Effector memory CD4-positive, alpha-beta T cell (primary cell): ENCODE measurements at places on chromosomes 2 and 18.

DNA sequence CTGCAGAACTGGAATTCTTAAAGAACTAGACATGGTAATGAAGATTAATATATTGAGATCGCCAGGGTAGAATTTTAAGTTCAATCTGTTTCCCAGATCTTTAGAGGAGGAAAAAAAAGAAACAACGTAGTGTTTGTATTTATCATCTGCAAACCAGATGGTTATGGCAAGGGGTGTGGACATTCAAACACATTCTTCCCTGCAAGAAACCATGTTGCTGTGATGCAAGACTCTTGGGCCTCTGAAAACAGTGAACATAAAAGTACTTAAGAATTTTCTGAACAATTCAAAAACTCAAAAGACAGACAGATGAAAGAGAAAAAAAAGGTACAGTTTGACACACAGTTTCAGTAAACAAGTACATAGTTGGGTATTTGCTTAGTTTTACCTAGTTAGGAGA is 35.6 kb downstream of the COL5A2 start:
- no peak for DNase-seq

DNA sequence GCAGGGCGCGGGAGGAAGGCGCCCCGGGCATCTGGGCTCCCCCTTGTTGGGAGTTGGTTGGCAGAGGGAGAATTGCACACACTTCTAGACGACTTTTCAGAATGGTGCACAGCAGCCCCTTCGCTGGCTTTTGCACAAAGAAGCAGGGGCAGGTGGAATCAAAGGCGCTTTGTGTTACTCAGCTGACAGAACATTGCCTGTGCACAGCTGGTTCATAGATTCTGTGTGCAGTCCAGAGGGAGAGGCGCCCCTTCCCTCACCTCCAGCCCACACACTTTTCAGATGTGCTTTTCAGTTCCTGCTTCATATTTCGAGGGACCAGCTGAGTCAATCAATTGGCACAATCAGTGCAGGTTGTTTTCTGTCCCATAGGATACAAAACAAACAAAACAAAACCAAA is 348.4 kb upstream of the RAB12 start:
- no peak for DNase-seq

DNA sequence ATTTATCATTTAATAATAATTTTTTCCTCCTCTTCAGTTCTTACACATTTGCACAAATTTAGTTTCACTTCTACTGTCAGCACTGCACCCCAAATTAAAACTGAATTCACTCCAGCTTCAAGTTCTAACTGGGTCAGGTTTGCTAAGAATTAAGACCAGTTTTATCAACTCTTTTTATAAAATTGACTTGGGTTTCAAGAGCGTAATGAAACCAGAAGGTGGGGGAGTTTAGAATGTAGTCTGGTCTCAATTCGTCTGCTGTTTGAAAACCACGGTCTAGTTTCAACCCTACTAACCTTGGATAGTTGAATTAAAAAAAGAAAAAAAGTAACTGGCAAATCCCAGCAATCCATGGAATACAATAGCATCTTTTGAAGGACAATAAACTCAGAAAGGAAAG is 14.3 kb upstream of the CTLA4 start:
- DNase-seq, result no peak

DNA sequence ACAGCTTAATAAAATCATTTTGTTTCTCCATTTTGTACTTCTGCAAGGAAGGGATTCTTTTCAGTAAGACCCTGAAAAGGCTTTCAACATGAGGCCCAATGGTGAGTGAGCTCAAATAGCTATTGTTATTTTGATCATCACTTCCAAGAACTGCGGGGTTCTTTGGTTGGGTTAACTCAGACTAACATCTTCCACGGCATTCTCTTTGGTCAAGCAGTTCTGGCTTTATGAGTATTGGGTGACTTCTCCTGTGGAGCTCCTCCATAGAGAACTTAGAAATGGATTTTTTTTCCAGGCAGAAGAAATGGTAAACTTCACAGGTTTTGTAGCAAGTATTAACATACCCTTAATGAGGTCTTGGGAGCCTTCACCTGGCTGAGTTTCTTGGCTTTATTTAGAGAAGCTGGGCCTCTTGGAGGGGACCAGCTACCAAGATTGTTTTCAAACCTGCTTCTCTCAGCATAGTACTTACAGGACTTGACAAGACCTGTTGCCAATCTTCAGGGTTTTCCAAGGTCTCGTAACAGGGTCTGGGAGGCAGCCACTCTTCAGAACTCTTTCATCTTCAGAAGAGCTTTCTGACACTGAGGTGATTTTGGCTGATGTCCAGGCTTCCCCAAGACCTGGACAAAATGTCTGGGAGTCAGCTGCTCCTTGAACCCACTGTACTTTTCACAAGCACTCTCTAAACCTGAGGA is 353.2 kb upstream of the ETAA1 start:
- no peak for DNase-seq

- no peak for DNase-seq
Observed at GRCh38 chr18:73381016-73381698, 513.4 kb upstream of the NETO1 start.

GRCh38 chr18:13032173-13032572 is 41.0 kb downstream of the CEP192 start:
- DNase-seq, result no peak

GRCh38 chr2:38290332-38290731 is 86.7 kb downstream of the ATL2 start:
- no peak for DNase-seq

DNA sequence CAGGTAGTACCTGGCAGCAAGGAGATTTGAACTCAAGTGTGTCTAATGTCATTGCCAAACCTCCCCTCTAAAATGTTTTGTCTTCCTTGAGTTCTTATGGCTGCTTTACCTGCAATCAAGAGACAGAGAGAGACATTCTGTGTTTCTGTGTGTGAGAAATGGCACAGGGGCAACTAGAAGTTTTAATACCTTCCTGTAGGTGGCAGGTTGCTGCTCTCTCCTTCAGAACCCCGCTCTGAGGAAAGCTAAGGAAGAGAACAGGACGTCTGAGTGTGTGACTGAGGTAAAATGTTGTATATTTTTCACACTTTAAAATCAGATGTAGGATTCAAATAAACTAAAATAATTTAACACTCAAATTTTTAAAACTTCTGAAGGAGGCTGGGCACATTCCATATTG is 19.2 kb downstream of the DTNA start:
- DNase-seq, result no peak

GRCh38 chr2:9144617-9145016 is 62.0 kb upstream of the ASAP2 start:
- no peak for DNase-seq

- no peak for DNase-seq
Observed at GRCh38 chr2:60498127-60498815, 55.2 kb downstream of the BCL11A start.

DNA sequence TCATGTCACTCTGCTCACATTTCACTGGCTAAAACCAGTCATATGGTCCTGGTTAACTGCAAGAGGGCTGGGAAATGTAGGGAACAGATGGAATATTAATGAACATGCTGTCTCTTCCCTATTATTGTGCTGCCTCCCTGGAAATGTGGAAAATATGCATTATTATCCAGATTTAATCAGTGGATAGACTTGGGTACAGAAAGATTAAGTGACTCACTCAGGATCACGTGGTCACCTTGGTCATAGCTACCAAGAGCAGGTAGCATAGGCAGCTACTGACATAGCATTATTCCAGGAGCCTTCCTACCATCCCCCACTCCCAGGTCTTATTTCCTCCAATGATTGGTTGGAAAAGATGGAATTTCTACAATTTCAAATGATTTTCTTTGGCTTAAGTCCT is 141.1 kb downstream of the HRH4 start:
- DNase-seq, result no peak

DNA sequence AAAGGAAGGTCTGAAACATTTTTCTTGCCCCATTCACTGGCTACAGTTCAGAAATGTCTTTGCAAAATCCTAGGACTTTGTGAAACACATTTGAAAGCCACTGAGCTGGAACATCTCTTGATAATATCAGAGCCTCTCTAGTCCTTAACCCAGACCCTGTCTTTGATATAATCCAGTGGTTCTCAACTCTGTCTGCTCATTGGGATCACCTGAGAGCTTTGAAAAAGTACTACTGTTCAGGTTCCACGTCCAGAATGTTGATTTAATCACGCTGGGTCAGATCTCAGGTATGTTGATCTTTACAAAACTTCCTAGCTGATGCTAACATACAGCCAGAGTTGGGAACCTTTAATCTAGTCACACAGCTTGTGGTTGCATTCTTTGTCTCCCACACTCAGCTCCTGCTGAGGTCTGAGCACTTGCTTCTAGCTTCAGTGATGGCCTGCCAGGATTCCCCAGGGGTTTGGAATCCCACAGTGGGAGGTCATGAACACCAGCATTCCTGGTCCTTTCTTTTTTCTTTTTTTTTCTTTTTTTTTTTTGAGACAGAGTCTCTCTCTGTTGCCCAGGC is 262.7 kb downstream of the SETBP1 start:
- DNase-seq, result no peak

- no peak for DNase-seq
Observed at GRCh38 chr2:121818546-121818945, 63.1 kb downstream of the TSN start.

- no peak for DNase-seq
Observed at GRCh38 chr2:17543848-17544247, 3.4 kb downstream of the VSNL1 start.

- DNase-seq, result no peak
Observed at GRCh38 chr2:37541516-37541915, 129.9 kb downstream of the CDC42EP3 start.

DNA sequence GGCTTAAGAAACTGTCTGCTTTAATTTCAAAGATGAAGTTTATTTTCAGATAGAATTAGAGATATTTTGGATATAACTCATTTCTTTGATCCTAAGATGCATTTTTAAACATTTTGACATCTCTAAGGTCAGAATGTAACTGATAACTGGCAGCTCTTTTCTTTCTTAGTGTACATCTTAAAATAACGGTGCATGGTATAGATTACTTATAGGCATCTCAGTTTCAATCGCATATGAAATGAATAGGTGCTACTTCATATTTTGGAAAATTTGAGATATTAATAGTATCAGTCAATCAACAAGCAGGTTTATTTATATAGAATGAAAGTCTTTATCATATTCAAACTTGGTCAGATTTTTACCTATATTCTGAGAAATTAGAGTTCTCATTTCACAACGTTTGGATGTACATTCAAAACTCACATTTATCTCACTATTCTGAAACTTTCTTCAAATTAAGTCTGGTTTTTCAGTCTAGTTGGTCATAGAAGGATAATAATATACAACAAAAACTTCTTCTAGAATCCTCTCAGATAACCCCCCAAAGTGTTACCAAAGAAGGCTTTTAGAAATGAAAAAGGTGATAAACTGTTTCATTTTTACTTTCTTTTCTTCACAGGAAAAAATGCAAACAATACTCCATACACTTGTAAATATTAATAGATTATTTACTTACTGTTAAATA is 122.8 kb upstream of the WDSUB1 start:
- no peak for DNase-seq

DNA sequence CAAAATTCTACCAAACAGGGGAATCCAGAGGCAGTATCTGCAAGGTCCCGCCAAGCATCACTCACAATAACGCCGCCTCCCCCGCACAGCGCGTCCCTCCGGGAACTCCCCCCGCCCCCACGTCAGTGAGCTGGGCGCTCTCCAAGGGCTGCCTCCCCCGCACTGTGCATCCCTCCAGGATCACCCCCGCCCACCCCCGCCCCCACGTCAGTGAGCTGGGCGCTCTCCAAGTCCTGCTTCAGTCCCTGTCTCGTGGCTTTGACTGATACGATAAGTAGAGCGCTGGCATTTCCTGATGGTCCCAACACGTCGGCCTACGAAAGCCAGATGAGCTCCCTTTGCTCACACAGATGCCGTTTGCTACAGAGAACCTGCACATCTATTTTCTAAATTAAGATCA is 130.7 kb upstream of the TPO start:
- no peak for DNase-seq

DNA sequence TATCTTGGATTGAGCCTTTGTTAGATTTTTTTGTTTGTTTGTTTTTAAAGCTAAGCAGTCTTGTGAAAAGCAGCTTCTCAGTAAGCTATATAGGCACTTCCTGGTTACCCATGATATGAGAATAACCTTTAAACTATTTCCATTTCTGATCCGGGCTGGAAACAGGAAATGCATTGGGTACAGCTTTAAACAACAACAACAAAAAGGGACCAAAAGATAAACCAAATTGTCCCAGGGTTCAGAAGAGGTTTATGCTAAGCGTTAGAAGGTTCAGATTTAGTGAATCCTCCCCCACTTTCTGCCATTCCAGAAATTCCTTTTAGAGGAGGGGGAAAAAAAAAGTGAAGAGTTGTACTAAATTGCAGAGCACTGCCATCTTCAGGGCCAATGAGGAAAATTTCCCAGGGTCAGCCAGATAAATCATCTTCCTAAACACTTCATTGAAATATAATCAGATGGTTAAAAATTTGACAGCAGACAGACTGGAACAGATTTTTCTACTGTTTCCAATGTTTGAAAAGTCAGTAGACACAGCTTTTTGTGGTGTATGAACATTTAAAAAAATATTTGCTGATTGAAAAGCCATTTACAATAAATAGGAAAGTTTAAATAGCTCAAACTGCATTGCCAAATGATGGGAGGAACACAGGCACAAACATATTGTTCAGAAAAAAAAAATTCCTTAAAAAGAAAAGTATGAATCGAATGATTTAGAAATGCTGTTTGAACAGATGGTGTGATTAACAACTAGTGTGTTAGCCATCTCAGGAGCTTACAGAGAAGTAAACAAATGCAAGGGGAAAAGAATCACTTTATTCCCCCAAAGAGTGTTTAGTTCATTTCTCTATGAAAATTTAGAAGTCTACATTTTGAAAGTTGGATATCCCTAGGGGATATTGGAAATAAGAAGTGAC is 189.9 kb upstream of the TANK start:
- DNase-seq, result no peak

DNA sequence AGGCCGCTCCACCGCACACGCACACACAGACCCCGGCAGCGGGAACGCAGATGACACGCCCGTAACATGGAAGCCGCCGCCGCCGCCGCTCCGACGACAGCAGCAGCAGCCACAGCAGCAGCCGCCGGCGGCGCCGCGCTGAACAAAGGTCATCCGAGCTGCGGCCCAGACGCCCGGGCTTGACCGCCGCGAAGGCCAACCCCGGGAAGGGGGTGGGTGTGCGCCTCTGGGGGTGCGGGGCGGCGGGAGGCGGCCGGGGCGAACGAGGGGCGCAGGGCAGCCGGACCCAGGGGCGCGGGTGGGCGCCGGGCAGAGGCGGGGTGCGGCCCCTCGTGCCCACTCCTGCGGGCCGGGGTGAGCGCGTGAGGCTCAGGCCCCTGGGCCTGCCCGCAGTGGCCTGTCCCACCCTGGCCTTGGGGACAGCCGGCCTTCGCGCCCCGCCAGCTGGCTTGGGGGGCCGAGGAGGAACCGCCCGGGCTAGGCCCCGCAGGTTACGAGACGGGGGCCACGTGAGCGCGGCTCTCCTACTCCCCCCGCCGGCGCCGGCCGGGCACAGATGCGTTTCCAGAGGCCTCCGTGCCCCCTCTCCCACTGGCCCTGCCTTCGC is 1.0 kb upstream of the ZNF532 start:
- no peak for DNase-seq

- DNase-seq, result no peak
Observed at GRCh38 chr18:44816050-44816449, 135.4 kb downstream of the SETBP1 start.

- no peak for DNase-seq
Observed at GRCh38 chr2:221372159-221372884, 199.8 kb downstream of the EPHA4 start.

GRCh38 chr2:240601831-240602160 is 15.3 kb downstream of the CAPN10 start:
- DNase-seq, result no peak

GRCh38 chr2:57291209-57291608 is 755.4 kb upstream of the VRK2 start:
- no peak for DNase-seq

- DNase-seq, result no peak
Observed at GRCh38 chr18:9643549-9643948, 29.2 kb upstream of the PPP4R1 start.
